ENCODE measurements at places on chromosomes 7 and 10.
A peak's percentile ranks its signal among the peaks of the same experiment; 100 is the strongest.

DNA sequence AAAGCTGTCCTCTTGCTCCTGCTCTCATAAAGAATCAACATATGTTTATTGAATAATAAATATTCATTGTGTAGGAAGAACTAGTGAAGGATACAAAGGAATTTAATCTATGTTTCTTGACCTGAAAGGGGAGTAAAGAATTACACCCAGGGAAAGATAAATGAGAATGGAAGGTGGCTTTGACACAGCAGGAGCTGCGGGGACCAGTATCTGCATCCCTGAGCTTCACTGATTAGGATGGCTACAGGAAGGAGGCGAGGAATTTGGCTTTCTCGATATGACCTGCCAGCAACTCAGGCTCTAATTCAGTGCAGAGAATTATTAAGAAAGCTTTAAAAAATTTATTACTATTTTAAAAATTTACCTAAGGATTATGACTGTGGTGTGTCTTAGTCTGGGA lies 194.6 kb downstream of the SEC23IP start:
- DNase-seq = no peak

GRCh38 chr7:131106681-131107336 lies 220.9 kb upstream of the MKLN1 start:
- DNase-seq = peak; percentile 22

DNA sequence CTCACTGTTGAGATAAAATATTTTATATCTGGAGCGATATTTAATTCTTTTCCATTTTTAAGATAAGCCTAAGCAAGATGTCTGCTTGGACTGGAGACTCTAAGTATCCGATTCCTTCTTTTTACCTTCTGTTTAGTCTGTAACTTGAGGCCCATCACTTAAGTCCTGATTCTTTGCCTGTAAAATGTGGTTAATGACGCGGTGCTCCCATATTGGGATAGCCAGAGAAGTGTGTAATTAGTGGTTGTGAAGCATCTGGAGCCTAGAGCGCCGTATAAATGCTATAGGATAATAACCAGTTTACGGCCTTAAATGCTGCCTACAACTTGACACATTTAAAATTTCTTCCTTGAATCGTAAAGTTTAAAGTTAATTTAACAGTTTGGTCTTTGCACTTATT lies 132.9 kb downstream of the CHN2 start:
- no peak for DNase-seq

GRCh38 chr10:92387289-92387940 lies 96.4 kb downstream of the MARCHF5 start:
- no peak for DNase-seq

DNA sequence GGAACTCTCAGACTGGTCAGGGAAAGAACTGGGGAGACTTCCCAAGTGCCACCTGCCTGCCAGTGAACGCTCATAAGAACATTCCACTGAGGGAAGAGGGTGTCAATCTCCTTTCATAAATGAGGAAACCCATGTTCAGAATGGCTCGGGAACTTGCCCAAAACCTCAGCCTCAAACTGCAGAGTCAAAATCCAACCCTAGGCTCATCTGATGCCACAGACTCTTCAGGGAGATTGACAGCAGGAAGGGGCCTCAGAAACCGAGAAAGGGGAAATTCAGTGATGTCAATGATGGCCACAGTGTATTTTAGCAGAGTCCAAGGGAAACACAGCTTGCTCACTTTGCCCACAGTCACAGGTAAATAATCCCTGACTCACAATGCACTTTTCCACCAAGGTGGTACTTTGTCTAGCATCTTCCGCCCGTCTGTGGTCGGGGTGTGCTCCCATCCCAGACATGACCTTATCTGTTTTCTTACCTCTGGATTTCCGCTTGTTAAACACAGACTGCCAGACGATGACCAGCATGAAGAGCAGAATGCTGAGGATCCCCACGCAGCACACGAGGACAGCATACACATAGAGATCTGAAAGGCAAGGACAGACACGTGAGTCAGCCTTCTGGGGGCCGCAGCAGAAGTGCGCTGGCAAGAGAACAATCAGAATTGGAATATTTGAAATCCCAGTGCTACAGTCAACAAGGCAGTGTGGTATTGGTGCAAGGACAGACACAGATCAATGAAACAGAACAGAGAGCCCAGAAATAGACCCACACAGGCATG lies 38.4 kb downstream of the VSTM4 start:
- DNase-seq = no peak

DNA sequence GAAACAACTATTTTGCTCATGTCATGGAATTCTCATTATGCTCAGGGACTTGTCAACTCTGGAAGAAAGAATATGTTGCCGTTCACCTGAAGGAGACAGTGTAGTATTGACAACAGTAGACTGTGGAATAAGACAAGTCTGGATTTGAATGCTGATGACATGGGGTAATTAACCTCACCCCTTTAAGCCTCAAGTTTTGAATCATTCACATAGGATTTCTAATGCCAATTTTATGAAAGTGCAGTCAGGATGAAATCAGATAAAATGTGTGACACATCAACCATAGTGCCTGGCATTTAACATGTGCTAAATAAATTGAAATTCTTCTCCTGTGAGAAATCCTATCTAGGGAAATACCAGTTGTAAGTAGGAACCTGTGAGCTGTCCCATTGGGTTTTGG lies 305.8 kb downstream of the KIF20B start:
- no peak for DNase-seq

DNA sequence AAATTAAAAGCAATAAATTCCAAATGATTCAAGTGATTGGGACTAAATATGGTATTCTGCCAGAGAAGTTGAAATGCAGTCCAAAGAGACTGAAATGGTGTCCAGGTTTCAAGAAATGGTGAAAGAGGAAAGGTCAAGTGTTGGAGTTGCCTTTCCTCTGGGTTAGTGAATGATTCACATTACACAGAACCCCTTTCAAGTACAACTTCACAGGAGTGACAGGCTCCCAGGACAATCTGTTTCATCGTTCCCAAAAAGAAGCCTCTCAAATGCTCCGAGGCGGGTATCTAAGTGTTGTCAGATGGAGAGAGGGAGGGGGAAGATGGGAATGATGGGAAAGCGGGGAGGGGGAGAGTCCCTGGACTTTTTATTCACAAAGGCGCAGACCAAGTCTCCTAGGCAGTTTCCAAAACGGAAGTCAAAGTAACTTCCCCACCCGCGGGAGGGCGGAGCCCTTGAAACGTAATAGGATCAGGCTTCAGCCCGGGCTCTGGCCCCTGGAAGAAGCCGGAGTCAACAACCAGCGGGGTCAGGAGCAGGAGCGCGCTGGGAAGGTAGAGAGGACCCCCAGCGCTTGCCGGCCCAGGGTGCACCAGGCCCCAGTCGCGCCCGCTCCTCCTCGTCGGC lies 754 bp downstream of the SLC25A13 start:
- DNase-seq = peak; percentile 26

GRCh38 chr7:23184709-23185359 lies 3.0 kb downstream of the NUP42 start:
- no peak for DNase-seq

- no peak for DNase-seq
Observed at GRCh38 chr10:103578782-103579382, 85.4 kb downstream of the NEURL1 start.

DNA sequence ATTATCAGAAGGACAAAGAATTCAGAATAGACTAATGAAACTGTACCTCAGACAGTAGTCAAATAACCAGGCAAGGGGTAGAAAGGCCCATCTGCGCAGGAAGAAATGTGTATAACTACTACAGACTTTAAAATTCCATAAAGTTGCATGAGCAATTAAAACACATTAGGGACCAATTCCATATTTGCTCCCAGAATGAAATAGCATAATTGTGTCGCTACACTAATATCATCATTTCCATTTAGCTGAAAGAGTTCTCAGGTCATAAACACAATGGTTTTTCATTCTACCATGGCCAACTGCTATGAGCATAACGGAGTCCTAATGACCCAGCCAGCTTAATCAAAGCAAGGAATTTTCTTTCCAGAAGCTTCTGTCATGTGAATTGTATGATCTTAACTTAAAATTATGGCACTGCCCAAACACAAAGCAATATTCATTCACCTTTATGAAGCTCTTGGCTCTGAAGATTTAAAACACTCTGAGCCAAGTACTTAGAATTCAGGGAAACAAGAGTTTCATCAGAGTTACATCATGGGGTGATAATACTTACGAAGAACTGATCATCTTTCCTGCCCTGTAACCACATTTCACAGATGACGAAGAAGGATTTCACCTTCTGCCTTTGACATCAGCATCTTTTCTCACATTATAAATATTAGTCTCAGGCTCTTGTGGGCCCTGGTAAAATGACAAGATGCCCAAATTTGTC lies 98.1 kb upstream of the DOCK1 start:
- DNase-seq = no peak

DNA sequence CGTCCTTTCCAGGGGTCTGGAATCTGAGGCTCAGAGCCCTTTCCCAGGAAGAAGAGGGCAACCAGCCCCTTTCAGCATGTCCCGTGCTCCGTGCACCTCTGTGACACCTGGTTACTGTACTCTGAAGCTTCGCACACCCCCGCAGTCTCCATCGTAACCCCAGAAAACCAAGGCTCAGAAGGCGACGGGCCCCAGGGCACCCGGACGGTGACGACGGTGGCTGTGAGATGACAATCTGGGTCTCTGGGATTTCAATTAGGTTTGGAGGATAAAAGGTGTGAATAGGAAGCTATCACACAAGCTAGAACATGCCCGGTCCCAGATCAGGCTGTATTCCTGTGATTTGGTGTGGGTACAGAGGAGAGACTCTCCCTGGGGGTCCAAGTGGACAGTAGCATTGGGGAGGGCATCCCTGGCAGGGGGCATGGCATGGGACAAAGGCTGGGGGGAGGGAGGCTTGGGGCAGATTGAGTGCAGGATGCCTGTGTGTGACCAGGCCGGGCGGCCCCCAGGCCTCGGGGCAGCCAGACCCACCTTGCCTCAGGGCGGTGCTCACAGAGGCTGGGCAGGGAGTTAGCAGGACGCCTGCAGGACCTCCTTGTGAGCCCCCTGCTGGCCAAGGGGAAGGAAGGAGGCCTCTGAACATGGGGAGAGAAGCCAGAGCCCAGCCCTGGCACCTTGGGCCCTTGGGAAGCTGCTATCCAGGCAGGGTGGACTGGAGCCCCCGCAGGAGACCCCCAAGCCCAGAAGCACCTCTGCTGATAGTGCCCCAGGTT lies 23.4 kb upstream of the PSMG3 start:
- no peak for DNase-seq

DNA sequence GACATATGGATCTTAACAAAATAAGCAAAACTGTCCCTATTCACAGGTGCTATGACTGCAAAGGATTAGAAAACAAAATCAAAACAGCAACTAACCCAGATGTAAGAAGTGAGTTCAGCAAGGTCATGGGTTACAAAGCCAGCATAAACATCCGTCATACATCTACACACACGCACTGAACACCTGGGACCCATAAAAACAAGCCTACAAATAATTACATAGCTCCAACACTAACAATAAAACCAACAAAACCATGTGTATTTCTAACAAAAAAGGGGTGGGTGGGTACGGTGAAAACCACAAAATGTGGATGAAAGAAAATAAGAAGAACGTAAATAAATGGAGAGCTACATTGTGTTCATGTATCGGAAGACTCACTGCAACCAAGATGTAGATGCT lies 256.8 kb downstream of the ELFN1 start:
- DNase-seq = no peak

- no peak for DNase-seq
Observed at GRCh38 chr7:157439149-157439548, 102.3 kb downstream of the DNAJB6 start.

- DNase-seq = no peak
Observed at GRCh38 chr7:55063061-55063460, 44.2 kb downstream of the EGFR start.

DNA sequence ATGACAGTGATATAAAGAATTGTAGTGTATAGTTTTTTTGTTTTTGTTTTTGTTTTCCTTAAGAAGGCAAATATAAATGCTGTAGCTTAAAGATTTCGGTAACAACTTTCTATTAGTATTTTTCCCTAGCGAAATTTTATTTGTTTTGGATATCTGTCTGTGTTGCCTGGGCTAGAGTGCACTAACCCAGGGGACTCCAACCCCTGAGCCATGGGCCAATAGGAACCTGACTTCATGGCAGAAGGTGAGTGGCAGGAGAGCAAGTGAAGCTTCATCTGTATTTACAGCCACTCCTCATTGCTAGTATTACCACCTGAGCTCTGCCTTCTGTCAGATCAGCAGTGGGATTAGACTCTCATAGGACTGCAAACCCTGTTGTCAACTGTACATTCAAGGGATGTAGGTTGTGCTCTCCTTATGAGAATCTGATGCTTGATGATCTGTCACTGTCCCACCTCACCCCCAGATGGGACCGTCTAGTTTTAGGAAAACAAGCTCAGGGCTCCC lies 65.4 kb upstream of the CCAR1 start:
- no peak for DNase-seq

DNA sequence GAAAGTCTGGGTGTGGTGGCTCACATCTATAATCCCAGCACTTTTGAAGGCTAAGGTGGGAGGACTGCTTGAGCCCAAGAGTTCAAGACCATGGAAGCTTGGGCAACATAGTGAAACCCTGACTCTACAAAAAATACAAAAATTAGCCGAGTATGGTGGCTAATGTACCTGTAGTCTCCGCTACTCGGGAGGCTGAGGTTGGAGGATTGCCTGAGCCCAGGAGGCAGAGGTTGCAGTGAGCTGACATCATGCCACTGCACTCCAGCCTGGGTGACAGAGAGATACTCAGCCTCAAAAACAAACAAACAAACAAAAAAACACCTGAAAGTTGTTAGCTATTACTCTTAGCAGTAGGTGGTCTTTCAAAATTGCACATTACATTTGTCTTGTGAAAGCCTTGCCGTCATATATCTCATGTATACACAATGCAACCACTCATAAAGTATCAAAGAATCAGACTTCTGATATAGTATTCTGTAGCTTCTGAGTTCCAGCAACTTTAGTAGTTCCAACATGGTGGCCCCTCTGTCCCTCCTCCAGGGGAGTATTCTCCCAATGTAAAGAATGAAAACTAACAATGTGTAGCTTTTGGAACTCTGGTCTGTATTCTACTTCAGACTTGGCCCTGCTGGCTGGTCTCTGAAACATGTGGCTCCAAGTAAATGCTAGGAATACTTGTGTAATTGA lies 101.5 kb downstream of the ZNF92 start:
- no peak for DNase-seq

DNA sequence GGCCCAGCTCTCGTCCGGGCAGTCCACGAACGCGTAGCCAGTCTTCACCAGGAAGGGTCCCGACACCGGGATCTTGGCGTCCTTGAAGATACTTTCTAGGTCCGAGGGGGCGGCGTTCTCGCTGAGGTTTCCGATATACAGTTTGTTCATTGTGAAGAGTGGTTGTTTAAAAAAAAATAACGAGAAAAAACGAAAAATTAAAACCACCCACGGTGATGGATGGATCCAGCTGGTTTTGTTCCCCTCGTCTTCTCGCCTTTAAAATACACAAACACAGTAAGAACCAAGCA lies 385 bp downstream of the IGF2BP3 start:
- DNase-seq = no peak

- no peak for DNase-seq
Observed at GRCh38 chr10:14617852-14618251, 156.8 kb downstream of the FAM107B start.

DNA sequence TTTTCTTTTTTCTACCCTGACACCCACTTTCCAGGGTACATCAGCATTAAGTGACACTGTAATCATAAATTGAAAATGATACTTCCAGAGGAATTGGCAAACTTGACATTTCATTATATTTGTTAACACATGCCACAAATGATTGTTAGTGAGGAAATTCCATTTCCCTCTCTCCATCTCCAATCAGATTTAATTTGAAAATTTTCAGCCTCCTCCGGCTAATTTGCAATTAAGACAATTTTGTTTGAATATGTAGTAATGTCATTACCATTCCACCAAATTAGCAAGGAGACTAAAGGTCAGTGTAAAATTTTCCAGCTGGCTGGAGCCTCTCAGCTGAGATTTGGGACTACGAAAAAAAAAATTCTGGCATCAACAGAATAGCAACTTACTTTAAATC lies 242.7 kb downstream of the FOXP2 start:
- DNase-seq = no peak
